H7 (cell line): ENCODE measurements at places on chromosomes 4 and X. TPM values are rescaled to one million over a fixed set of nuclear protein-coding genes. Genes with fewer than 3 reads are reported as not detected.

The SSX4B gene
- total RNA-seq, result 0.26 TPM in 1 of 2 replicates, not detected in the other

The SPANXD gene
- not detected in 2 replicates for total RNA-seq

The PNMA6A gene
- 7.5 and 9.8 TPM in 2 replicates for total RNA-seq

The HPGD gene
- total RNA-seq, result 6.2 and 13.9 TPM in 2 replicates

The RAB9B gene
- total RNA-seq, result 0.30 and 0.48 TPM in 2 replicates

The SPATA4 gene
- total RNA-seq, result not detected in 2 replicates

The PDE6B gene
- 12.1 and 12.7 TPM in 2 replicates for total RNA-seq

The GAGE2A gene
- total RNA-seq, result 0.70 TPM in 1 of 2 replicates, not detected in the other

The AMTN gene
- total RNA-seq, result not detected in 2 replicates

The TLR7 gene
- total RNA-seq, result not detected in 2 replicates

The RASGEF1B gene
- total RNA-seq, result 4.0 and 6.1 TPM in 2 replicates

The USP17L24 gene
- not detected in 2 replicates for total RNA-seq

The XPNPEP2 gene
- total RNA-seq, result 0.10 and 0.52 TPM in 2 replicates

The CD99 gene
- 112 and 125 TPM in 2 replicates for total RNA-seq

The SULT1B1 gene
- not detected in 2 replicates for total RNA-seq

The GPR143 gene
- total RNA-seq, result 29.6 and 32.1 TPM in 2 replicates

The XIAP gene
- total RNA-seq, result 27.2 and 37.7 TPM in 2 replicates

The HERC3 gene
- 2.0 and 3.0 TPM in 2 replicates for total RNA-seq

The FAM9B gene
- 0.03 TPM in 1 of 2 replicates, not detected in the other for total RNA-seq

The TRIM2 gene
- total RNA-seq, result 49.2 and 77.4 TPM in 2 replicates

The RAB41 gene
- not detected in 2 replicates for total RNA-seq

The CCKAR gene
- not detected in 2 replicates for total RNA-seq
